Stimulated activated CD8-positive, alpha-beta memory T cell treated with anti-CD3 and anti-CD28 coated beads, Interleukin-12 subunit alpha, Interleukin-12 subunit beta, amount 100 ng/mL, for 1 hour (primary cell): ENCODE measurements at places on chromosomes 6 and 20.

DNA sequence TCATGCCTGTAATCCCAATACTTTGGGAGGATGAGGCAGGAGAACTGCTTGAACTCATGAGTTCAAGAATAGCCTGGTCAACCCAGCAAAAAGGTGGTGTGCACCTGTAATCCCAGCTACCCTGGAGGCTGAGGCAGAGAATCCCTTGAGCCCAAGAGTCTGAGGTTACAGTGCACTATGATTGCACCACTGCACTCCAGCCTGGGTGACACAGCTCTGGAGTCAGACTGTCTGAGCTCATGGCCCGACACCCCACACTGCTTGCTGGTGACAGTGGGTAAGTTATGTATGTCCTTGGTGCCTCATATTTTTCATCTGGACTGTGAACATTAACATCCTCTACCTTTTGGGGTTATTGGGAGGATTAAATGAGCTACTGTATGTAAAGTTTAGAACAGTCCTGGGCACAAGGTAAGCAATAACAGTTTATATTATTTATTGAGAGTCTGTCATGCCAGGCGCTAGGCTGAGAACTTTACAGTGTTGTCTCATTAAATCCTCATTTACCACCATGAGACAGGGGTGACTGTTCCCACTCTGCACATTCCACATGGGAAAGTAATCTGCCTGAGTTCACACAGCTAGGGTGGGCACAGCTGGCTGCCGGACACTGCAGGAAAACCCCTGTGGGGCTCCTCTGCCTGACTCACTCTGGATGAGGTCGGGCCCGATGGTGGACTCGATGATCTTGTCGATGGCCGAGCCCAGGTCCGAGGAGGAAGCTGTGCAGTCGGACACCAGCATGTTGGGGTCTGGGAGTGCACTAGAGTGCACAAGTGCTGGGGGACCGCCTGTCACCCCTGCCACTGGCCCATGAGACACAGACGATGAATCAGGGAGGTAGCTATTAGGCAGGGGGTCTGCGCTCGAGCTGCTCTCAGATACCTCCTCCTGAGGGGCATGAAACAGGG, 2.9 kb downstream of the ZNF335 start:
- no peak for DNase-seq

DNA sequence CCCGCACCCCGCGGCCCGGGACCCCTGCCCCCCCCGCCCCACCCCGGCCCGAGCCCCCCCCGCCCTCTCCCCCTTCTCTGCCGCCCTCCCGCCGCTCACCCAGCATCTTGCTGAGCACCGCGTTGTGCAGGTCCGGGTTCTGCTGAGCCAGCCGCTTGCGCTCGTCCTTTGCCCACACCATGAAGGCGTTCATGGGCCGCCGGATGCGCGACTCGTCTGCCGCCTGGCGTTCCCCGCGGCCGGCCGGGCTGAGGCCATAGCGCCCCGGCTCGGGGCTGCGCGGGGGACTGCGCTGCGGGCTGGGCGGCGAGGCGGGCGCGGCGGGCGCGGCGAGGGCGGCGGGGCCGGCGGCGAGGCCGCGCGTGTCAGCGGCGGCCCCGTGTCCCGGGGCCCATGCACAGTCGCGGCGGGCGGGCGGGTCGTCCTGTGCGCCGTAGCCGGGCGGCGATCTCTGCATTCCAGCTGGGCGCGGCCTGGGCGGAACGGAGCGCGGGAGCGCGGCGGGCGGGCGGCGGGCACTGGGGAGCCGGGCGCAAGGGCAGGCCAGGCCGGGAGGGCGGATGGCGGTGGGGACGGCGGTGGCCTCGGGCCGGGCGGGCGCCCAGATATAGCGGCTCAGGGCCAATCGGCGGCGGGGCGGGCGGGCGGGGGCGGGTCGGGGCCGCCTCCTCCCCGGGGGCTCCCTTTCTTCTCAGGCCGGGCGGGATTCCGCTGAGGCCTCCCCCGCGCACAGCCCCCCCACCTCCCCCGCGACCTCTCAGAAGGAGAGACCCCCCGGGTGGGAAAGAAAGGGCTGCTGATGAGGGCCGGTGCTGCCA, at the start of gene SOX18:
Gene SOX18 (minus strand): TSS at position 580 of the 818 bp plus-strand sequence. CDS start 123 bp downstream, at position 457.
- DNase-seq, result no peak

- DNase-seq, result no peak
These were observed 534.7 kb downstream of the PHF3 start for GRCh38 chr6:64170316-64170715.

DNA sequence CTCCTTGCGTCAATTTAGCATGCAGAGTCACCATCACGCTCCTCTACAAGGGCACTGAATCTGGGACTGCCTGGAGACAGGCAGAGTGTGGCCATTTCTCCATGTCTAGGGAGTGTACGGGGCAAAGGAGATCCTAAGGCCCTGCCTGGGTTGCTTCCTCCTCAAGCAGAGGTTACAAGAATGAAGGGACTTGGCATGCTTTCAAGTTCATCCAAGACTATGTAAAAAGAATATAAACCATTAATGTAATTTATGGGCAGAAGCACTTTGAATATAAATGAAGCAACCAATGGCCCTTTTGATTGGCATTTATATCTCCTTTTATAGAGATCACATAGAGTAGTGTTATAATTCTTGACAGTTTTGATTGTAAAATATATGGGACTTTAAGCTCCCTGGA, 137.5 kb downstream of the BTBD3 start:
- no peak for DNase-seq

DNA sequence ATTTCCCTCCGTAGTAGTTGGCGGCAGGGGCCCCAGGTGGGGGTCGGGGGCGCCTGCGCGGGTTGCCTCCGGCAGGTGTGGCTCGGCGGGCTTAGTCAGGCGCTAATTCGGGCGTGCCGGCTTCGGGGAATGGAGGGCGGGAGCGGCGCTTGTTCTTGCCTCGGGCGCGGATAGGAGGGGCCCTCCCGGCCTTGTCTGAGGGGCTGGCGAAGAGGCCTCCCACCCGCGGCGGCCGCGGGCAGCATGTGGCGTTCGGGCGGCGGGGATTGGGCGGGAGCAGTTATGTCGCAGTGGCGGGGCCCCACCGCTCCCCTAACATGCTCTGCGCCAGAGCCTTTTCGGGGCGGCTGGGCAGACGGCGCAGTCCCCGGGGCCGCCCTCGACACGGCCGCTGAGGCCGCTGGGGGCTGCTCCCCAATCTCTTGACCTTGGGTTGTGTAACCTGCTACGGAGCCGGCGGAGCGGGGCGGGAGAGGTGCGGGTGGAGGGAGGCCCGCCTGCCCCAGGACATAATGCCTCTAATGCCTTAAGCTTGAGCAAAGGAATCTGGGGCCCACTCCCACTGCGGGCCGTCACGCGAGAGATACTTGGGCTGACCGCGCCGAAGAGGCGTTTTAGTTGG, 1.1 kb downstream of the AMD1 start:
- peak; percentile 37 for DNase-seq

GRCh38 chr6:120411394-120411793, 922.9 kb downstream of the TBC1D32 start:
- no peak for DNase-seq

DNA sequence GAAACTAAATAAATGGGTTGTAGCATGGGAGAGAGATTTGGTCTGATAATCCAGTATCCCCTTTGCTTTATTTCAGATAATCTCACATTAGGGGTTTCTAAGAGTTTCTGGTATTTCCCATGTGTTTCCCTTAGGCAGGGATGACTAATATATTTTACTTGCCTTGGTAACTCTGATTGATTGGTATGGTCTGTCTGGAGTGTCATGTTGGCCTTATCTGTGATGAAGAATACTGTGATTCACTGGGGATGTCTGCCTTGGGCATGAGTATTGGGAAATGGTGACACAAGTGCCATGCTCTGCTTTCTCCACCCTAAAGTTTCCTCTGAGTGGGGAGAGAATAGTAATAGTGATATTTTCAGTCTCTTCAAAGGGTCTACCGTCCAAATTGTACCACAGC, 10.1 kb downstream of the SLC22A2 start:
- no peak for DNase-seq

GRCh38 chr6:25277857-25278256, 1.3 kb upstream of the CARMIL1 start:
- no peak for DNase-seq

DNA sequence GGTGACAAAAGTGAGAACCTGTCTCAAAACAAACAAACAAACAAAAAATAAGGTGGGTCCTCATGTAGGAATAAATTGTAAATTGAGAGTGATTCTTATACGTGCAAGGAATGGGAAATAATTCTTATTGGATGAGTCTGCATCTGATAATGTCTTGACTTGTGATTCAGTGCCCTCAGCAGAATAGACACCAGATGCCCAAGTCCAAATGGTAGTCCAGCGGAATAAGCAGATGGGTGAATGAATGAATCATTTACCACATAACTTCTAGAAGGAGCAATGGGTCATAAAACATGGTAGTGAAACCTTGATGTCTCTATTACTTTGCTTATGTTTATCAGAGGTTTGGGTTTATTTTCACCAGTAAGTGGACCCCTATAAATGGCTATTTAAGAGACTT, 747.7 kb downstream of the PHF3 start:
- no peak for DNase-seq

GRCh38 chr6:91117550-91117949, 530.7 kb upstream of the MAP3K7 start:
- no peak for DNase-seq

- DNase-seq, result no peak
These were observed 40.8 kb downstream of the CCDC170 start for GRCh38 chr6:151534576-151534975.

GRCh38 chr6:142602972-142603371, 301.2 kb downstream of the ADGRG6 start:
- no peak for DNase-seq

DNA sequence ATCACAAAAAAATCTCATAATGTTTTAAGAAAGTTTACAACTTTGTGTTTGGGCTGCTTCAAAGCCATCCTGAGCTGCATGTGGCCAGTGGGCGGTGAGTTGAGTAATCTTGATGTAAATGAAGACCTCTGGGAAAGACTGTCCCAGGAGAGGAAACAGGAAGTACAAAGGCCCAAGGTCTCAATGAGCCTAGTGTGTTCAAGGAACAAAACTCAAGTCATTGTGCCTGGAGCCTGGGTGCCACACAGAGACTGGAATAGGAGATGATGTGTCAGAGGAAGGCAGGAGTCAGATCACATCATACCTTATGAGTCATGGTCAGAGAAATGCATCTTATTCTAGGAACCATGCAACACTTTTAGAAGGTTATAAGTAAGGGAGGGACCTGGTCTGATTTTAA, 51.5 kb downstream of the COL19A1 start:
- no peak for DNase-seq

DNA sequence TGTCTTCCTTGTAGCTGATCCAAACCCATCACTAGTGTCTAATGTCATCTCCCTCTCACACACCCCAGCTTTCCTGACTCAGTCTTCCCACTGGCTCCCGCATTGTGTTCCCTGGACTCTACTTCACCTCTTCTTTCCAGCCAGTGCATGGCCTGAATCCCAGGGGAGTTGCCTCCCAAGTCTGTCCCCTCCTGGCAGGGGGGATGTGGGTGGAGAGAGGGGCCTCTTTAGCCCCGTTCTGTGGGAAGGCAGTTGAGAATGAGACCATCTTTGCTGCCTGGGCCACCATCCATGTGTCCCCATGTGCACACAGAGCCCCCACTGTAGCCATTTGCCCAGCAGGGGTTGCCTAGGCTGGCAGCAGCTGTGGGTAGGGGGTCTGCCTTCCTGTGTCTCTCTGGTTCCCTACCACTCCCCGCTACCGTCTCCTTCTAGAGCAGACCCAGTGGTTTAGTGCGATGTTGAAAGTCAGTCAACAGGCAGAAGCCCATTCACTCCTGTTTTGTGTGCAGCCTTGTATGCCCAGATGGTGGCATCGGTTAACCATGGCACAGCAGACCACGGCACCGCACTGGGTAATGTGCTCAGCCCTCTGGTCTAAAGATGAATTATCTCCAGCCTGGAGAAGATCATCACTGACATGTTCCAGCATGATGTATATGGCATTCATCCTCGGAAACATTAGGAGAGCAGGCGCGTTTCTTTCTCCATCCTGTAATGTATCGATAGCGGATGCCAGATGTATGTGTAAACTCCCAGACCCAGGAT, 178.8 kb upstream of the SNX9 start:
- no peak for DNase-seq

- DNase-seq, result no peak
These were observed 123.5 kb downstream of the GRM4 start for GRCh38 chr6:34022250-34022872.

DNA sequence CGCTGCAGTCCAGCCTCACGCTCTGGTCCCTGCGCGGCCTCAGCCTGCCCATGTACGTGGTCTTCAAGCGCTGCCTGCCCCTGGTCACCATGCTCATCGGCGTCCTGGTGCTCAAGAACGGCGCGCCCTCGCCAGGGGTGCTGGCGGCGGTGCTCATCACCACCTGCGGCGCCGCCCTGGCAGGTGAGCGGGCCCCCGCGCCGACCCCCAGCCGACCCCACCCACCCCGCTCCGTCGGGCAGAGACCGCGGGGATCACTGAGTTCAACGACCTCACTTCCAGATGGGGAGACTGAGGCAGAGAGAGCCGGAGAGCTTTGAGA, 545 bp downstream of the SLC35D3 start:
- no peak for DNase-seq

GRCh38 chr6:25833136-25833535, 1.3 kb upstream of the SLC17A1 start:
- DNase-seq, result no peak

- no peak for DNase-seq
These were observed 100.5 kb upstream of the FOXA2 start for GRCh38 chr20:22684763-22685443.

DNA sequence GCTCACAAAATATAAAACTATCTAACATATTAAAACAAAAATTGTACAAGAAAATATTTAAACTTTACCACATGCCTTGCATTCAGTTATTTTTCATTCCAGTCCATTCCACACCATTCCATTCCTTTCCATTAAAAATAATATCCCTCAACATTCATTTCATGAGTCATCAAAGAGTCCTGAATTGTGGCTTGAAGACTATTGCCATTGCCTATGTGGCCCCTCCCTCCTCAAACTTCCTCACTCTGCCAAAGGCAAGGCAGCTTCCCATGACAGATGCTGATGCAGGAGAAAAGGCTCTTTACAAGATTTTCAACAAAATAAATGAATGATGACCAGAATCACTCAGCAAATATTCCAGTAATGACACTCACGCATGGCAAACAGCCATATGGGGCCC, 31.7 kb downstream of the IL20RA start:
- DNase-seq, result no peak

- DNase-seq, result no peak
These were observed 21.4 kb downstream of the KCNQ5 start for GRCh38 chr6:72643214-72643613.

GRCh38 chr6:14530385-14530784, 412.8 kb downstream of the CD83 start:
- no peak for DNase-seq

- DNase-seq, result no peak
These were observed 40.9 kb downstream of the VSTM2L start for GRCh38 chr20:37943501-37944455.

GRCh38 chr6:134097114-134097707, 44.8 kb upstream of the SLC2A12 start:
- peak; percentile 43 for DNase-seq

GRCh38 chr6:125512621-125513020, 210.9 kb upstream of the HDDC2 start:
- DNase-seq, result no peak

GRCh38 chr6:39344821-39345280, 22.3 kb upstream of the KCNK16 start:
- no peak for DNase-seq

- DNase-seq, result no peak
These were observed 4.5 kb upstream of the TREM2 start for GRCh38 chr6:41167173-41167963.

GRCh38 chr20:36085686-36086267, 68.8 kb upstream of the EPB41L1 start:
- DNase-seq, result no peak

GRCh38 chr20:59147586-59147985, 16.0 kb upstream of the ZNF831 start:
- no peak for DNase-seq

GRCh38 chr20:34061695-34062094, 50.3 kb downstream of the EIF2S2 start:
- no peak for DNase-seq
